ENCODE measurements at places on chromosomes 5 and 9. TPM values are rescaled to one million over a fixed set of nuclear protein-coding genes. Genes with fewer than 3 reads are reported as not detected.

Gene SLC34A1
- total RNA-seq = not detected

Gene CLIC3
- total RNA-seq = 0.37 TPM

Gene CDKN2A
- total RNA-seq = not detected

Gene SPAG8
- not detected for total RNA-seq

Gene FSD1L
- total RNA-seq = 1.9 TPM

Gene TMOD1
- 13.1 TPM for total RNA-seq

Gene GFI1B
- total RNA-seq = not detected
